ENCODE measurements at places on chromosomes 4 and X.

DNA sequence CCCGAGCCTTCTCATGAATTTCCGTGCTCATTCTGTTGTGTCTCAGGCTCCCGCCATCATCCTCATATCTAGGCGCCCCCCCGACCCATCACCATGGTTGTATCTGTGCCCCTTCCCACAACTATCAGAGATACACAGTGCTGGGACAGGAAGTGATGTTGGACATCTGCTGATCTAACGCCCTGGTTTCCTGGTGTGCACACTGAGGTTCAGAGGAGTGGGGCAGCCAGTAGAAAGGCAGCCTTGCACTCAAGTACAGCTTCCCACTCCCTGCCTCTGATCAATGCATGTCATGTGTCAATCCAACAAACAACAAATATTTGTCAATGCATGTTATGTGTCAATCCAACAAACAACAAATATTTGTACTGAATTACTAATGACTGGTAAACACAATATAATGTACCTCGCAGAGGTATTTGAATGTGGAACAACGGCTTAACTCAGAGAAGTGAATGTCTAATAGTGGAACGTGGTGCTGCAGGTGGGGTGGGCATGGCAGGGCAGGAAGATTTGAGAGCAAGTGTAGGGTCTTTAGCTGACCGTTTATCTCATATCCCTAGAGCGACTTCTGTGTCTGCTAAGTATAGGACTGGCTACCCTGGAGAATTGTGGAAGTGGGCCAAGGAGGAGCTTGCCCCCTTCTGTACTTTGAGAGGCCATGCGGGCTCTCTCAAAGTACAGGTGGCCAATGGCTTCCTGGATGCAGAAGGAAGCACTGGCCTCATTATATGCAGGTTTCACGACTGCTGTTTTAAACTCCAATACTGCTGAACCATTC, 10.3 kb upstream of the SEL1L3 start:
- DNase-seq: no peak

DNA sequence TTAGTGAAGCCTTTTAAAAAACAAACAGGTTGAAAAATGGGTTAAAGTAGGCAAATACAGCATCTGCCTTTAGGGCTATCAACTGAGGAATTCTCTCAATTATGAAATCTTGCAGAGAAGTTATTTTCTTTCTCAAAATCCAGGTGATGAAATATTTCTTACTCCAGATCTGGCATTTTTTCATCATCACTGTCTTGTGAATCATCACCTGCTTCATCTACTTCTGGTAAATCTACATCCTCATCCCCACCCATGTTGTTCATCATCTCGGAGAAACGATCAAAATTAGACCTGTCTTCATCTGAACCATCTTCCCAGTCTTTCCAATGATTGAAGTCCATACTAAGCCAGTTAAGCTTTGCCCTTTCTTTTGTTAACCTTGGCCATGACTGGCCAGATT, 33.3 kb upstream of the HPF1 start:
- DNase-seq: no peak

DNA sequence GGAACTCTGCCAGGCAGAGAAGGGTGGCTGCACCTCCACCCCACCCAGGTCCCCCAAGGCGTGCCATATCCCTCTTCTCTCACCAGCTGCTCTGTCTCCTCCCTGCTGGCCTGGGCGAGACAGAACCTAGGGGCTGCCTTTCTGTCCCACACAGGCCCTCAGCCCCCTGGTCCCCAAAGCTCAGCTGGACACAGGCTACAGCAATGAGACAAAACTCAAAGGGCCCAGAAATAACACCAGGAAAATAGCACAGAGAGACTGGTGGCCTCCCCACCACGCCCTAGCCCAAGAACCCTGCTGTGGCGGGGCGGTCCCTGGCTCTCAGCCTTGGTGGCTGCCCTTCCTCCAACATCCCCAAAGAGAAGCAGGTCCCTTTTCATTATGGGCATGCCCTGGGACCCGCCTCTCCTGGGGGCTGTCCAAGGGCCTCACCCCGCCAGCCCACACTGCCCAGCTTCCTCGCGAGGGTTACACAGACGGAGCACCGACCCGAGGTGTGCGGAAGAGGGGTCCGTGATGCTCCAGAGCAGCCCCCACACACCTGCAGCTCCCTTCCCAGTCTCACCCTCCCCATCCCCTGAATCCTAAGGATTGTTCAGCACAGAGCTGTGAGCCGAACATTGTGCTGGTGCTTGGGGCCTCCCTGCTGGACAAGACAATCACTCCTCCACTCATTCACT, 67.7 kb upstream of the HMX1 start:
- DNase-seq: no peak

DNA sequence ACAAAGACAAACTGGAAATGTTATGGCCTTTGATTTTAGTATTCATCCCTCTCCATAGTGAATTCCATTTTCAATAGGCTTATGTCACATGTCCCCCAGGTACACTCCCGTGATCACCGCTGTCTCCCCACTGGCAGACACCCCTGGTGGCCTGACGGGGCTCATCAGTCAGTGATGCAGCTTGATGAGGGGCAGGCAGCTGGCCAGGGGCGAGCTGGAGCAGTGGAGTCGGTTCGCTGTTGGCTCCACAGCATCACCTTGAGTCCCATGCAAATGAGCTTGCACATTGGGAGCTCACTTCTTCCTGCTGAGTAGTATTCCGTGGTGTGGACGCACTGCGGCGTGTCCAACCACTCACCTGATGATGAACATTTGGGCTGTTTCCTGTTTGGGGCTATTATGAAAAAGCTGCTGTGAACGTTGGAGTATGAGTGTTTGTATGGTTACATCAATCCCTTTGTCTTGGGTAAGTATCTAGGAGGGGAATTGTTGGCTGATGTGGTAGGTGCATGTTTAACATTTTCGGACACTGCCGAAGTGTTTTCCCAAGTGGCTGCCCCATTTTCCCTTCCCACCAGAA, 5.2 kb downstream of the TREX2 start:
- DNase-seq: no peak

DNA sequence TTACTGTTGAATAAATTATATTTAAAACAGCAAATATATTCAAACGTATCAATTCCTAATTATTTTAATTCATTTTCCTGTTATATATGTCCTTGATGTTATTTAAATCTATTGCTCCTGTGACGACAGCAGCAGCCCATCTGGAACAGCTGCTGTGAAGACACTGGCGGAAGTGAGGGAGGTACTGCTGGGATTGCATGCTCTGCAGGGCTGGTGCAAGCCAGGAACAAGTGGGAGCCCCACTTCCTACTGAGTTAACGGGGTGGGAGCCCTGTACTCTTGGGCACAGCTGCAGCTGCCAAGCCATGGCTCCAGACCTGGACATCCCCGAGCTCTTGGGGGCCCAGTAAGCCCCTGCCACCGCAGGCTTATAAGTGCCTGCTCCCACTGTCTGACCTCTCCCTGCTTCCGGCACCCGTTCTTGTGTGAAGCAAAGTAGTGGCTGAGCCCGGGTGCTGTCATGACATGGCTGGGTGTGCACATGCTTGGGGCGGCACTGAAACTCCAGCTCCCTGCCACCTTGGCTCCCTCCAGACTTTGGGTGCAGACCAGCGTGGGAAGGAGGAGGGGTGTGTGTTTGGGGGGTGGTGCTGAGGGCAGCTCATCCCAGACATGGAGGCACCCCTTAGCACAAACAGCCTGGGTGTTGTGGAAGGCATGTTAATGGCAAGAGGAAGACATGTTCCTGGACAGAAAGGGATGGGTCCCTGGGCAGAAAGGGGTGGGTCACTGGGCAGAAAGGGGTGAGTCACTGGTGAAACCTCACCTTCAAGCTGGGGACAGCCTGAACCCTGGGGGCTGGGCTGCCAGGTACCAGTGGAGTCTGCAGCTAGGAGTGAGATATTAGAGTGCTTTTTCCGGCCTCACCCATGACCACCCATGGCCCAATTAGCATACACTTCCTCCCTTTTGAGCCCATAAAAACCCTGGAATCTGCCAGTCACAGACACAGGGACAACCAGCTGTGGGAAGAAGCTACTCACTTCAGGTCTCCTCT, 1981.3 kb upstream of the IGFBP7 start:
- no peak for DNase-seq

DNA sequence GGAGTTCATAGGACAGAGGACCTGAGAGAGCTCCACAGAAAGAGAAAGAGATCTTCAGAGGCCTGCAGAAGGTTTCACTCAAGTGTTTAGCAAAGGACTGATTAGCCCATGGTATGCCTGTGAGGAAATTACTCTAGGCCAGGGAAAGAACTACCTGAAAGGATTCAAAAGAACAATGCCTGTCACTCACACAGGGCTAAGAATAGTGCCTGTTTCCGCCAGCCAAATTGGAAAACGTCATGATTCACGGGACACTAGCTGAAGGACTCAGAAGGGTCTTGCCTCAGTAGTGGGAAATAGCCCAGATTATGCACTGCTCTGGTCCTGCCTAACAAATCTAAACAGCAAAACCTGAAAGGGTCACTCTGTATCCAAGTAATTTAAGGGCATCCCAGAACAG, 21.1 kb downstream of the SYTL4 start:
- DNase-seq: no peak

DNA sequence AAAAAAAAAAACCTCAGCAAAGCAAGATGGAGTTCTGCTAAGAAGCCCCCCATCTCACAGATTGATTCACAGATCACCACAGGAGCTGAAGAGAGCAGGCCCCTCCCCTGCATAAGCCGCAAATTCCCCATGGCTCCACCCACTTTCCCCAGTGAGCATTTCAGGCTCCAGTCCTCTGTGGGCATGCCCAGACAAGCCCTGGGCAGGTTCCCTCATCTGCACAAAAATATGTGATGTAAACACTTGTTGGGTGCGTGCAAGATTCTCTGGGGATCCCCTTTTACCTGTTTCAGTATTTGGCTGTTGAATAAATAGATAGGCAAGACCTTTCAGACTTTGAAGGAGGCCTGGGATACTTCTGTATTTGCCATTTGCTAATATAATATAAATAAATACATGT, 514.3 kb downstream of the PCDH7 start:
- DNase-seq: no peak

DNA sequence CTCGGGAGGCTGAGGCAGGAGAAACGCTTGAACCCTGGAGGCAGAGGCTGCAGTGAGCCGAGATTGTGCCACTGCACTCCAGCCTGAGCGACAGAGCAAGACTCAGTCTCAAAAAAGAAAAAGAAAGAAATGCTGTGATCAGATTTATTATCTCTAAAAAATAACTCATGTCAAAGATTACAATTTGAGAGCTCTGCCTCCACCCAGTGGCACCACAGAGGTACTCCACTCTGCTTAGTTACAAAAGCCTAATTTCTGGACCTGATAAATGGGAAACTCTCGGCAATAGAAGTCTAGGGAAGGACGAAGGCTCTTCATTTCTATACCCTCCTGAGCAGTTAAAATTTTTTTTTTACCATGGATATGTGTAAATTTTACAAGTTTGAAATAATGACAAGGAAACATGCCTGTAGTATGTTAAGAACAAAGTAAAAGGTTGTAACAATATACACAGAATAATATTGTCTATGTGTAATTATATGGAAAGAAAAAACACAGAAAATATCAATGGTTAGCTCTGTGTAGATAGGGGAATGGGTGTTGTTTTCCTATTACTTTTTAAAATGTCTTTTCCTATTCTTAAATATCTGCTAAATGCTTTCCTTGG, 149.8 kb downstream of the STIM2 start:
- no peak for DNase-seq

GRCh38 chr4:48109413-48110263, 24.4 kb downstream of the TXK start:
- DNase-seq: no peak

DNA sequence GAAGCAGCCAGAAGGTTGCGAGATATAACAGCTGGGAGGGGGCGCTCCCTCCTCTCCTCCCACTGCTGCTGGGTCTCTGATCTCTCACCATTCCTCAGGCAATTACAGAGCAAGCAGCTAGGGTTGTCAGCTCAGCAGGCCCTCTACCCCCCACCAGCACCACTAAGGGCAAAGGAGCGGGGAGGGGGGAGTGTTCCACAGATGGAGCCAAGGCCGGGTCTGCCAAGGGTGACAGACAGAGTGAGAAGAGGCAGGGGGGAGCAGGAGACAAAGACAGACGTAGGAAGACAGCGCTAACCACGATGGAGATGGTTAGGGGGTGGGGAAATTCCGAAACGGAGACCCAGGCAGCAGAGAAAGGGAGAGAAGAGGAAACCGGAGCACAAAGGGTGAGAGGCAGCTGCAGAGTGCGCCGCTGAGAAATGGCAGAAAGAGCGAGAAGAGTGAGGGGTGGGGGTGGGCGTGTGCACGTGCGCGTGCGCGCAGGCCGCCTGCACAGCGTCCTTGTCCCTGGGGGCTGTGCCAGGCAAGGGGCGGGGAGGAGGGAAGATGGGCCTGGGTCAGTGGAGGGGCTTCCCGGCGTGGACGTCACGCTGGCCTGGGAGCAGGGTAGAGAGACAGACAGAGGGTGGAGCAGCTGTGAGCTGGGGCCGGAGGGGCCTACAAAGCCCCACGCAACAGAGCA, 6.9 kb downstream of the L1CAM start:
- no peak for DNase-seq

DNA sequence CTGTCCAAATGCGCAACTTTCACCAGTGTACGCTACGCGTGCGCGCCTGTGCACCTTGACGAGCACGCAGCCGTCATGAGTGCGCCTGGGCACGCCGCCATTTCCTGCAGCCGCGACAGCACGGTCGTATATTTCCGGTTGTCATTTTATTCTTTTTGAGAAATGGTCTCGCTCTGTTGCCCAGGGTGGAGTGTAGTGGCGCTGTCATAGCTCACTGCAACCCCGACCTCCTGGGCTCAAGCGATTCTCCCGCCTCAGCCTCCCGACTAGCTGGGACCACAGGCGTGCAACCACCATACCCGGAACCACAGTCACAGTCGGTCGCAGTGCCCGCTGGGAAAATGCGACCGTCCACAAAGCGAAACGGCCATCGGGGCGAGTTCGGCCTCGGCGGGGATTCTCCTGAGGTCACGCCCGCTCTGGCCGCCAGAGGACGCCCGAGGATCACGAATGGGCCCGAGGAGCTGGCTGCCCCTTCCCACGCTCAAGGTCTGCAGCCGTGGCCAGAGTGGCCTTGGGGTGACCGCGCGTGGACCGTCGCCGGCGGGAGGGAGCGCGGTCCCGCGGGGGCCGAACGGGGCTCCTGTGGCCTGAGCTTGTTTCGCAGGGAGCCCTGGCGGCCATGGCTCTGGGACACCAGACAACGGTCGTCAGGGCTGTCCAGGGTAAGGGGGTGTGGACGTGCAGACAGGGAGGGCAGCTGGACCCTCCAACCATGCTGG, 23.7 kb upstream of the PNMA3 start:
- peak; percentile 12 for DNase-seq

- DNase-seq: no peak
Measured at GRCh38 chr4:17286752-17287460, 225.0 kb downstream of the QDPR start.

- no peak for DNase-seq
Measured at GRCh38 chr4:42673082-42673425, 16.1 kb upstream of the ATP8A1 start.

DNA sequence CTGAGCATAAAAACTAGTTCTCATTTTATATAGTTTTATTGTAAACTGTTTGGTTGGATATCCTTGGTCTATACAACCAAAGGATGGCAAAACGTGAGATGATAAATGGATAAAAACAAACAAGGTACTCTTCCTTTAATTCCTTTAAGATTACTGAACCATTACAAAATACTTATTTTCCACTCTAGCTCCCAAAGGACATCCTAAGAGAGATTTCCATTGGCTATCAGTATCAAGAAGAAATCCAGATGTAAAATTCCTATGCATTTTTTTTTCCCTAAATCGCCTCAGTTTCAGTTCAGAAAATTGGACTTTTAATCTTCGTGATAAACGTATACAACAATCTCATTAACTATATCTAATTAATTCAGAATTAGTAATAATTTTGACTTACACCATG, 2.3 kb downstream of the FBXL5 start:
- no peak for DNase-seq

GRCh38 chr4:79907001-79907400, 166.0 kb downstream of the ANTXR2 start:
- no peak for DNase-seq

- DNase-seq: no peak
Measured at GRCh38 chr4:9875516-9875915, 94.1 kb downstream of the DRD5 start.

GRCh38 chr4:111650674-111651086, 494.6 kb upstream of the FAM241A start:
- DNase-seq: no peak

All from stimulated activated CD8-positive, alpha-beta memory T cell treated with anti-CD3 and anti-CD28 coated beads, Interleukin-4, amount 100 ng/mL, for 4 hours (primary cell).